ENCODE measurements at places on chromosomes 3 and 15. TPM values are rescaled to one million over a fixed set of nuclear protein-coding genes. Genes with fewer than 3 reads are reported as not detected.

Gene LRTM1
- total RNA-seq = not detected

Gene PPM1L
- total RNA-seq = 3.2 TPM

Gene ARIH2
- total RNA-seq = 55.5 TPM

Gene DHFR2
- total RNA-seq = 2.5 TPM

Gene CKMT1B
- not detected for total RNA-seq

DNA sequence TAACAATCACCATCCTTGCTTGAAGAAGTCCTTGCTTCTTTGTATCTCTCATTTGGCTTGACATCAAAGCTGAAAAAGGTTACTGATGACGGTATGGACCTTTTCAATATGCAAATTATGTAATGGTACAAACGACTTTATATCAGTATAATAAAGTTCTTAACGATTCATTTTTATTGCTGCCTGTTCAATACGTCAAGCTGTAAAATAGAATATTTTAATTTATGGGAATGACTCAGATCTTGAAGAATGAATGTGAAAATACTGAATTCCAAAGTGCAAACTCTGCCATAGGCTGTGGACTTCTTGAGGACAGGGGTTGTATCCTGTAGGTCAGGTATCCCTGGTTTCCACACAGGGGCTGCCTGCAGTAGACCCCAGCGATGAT, 156.2 kb downstream of the PLCL2 start:
- DNase-seq = no peak

GRCh38 chr15:89569090-89569745, 6.1 kb upstream of the TICRR start:
- DNase-seq = no peak

GRCh38 chr3:78918361-78919020, 849.3 kb downstream of the ROBO1 start:
- DNase-seq = no peak

GRCh38 chr3:59753808-59754450, 704.1 kb upstream of the CFAP20DC start:
- no peak for DNase-seq

DNA sequence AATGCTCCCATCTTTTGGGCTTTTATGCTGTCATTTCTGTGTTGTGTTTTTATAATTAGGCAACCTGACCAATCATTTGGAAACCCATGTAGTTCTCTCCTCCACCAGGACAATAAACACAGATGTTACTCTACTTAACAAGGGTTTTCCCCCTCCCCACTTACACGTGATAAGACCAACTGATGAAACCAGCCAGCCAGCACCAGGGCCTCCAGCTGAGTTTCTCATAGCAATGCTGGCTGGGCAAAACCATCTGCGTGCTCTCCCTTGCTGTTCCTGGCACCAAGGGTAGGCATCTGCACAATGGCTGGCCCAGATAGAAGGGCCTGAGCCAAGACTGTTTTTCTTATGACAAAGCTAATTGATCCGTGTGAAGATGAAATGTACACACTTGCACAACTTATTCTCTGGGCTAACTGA, 310.4 kb downstream of the PLCL2 start:
- no peak for DNase-seq

DNA sequence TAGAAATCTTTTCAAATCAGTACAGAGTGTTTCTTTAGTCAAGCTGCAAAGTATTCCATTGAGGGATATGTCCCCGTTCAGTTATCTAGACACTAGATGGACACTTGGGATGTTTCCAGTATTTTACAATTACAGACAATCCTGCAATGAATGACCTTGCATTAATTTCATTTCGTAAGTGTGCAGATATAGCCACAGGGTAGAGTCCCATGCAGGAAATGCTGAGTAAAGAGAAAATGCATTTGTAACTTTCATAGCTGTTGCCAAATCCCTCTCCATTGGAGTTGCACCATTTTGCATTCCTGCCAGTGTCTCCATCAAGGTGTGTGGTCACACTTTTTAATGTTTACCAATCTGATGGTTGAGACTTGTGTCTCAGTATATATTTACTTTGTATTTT, 92.5 kb downstream of the LIPC start:
- DNase-seq = no peak

All from glomerular endothelial cell (primary cell).